ENCODE measurements at places on chromosomes 13 and 19.

- DNase-seq = no peak
Observed at GRCh38 chr19:55959996-55960675, 12.5 kb downstream of the NLRP8 start.

GRCh38 chr19:31981545-31981944 lies 363.9 kb upstream of the ZNF507 start:
- no peak for DNase-seq

DNA sequence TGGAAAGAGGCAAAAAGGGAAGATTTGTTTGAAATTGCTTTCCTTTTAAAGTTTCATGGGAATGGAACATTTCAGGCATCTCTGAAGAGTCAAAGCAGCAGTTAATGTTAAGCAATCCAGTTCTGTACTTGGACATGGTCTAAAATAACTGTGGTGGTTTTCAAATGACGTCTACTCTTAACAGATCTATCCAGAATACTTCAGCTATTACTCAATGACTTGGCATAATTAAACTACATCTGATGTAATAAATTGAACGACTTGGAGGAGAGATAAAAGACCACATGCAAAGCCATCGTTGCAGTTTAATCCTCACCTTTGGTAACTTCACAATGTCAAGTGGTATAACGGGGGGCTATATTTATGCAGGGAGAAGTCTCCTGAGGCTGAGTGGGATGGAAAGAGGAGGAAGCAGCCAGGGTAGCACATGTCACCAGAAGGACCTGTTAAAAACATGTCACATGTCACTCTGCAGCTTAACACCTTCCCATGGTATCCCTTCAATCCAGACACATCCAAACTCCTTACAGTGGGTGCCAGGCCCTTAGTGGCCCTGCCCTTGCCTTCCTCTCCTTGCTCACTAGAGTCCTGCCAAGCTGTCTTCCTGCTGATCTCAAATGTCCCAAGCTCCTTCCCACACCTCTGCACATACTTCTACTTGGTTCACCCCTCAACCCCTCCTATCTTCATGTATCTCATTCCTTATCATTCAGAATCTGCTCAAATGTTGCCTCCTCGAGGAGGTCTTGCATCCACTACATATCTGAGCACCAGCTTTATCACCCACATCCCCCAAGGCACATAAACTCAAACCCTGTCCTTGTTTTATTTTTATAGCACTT lies 327.8 kb downstream of the SUCLA2 start:
- no peak for DNase-seq

- peak; percentile 57 for DNase-seq
Observed at GRCh38 chr19:18915639-18916038, 3.5 kb downstream of the COPE start.

DNA sequence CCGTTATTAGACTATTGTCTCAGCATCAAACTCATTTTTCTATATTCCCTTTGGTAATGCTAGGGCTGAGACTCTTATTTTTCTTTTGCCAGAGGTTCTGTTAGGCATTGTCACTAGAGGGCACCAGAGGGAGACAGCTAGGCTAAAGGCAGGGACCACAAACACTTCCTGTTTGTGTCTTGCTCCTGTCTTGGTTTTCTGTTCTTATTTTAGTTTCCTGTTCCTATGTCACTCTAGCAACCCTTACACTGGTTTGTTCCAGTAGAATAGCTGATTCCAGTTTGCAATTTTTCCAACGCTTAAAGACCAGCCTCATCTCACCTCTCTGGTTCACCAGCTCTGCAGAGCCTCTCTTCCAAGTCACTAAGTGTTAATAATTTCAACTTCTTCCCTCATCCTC lies 772.0 kb downstream of the DIAPH3 start:
- DNase-seq = peak; percentile 55

- no peak for DNase-seq
Observed at GRCh38 chr13:39879286-39880035, 224.0 kb downstream of the COG6 start.

- peak; percentile 26 for DNase-seq
Observed at GRCh38 chr19:535017-535835, 3.7 kb downstream of the CDC34 start.

GRCh38 chr19:27780367-27781075 lies 1432.4 kb downstream of the UQCRFS1 start:
- DNase-seq = no peak

DNA sequence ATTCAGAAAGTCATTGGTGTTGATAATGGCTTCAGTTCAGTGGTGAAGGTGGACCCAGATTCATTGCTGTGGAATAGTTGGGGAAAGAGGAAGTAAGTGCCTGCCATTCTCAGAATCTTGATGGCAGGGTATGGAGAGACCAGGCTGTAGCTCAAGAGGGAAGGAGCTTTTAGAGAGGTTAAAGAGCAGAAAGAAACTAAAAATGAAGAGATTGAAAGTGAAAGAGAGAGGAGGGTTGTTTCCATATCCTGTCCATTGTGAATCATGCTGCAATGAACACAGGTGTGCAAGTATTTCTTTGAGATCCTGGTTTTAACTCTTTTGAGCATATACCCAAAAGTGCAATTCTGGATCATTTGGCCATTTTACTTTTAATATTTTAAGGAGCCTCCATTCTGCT lies 12.5 kb downstream of the GJB6 start:
- no peak for DNase-seq

GRCh38 chr13:92362717-92363116 lies 863.9 kb upstream of the GPC6 start:
- DNase-seq = no peak

- DNase-seq = no peak
Observed at GRCh38 chr13:41384749-41385503, 72.4 kb upstream of the RGCC start.

DNA sequence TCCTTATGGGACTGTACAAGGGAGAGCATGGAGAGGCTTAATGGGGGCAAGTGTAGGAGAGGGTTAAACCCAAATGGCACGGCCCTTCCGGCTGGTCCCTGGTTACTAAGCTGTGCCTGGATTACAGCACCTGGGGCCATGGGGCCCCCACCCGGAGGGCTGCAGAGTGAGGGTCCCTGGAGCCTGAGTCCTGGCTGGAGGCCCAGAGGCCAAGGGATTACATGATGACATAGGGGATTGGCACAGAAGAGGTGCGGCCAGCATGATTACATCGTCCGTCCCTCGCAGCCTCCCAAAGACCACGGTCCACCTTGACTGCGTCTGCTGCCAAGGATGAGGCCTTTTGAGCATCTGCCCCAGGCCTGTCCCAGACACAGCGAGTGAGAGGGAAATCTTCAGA lies 149.4 kb downstream of the URI1 start:
- DNase-seq = no peak

- no peak for DNase-seq
Observed at GRCh38 chr13:31166591-31166990, 4.9 kb upstream of the HSPH1 start.

- no peak for DNase-seq
Observed at GRCh38 chr13:27601208-27601607, 19.1 kb downstream of the LNX2 start.

DNA sequence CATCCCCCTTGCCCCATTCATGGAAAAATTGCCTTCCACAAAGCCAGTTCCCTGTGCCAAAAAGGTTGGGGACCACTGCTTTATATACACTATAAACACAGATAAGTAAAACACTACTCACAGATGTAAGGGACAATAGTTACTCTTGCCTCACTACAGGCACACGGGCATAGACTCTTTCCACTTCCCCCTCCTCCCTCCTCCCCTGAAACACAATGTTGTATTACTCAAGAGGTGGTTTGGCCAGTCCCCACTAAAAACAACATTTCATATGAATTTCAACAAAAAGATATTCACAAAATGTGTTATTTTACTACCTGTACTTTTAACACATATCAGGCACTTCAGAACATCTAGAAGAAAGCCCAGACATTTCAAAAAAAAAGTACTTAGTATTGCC lies 45.1 kb downstream of the EPSTI1 start:
- DNase-seq = no peak

- DNase-seq = no peak
Observed at GRCh38 chr13:99987154-99988019, 5.8 kb downstream of the ZIC2 start.

DNA sequence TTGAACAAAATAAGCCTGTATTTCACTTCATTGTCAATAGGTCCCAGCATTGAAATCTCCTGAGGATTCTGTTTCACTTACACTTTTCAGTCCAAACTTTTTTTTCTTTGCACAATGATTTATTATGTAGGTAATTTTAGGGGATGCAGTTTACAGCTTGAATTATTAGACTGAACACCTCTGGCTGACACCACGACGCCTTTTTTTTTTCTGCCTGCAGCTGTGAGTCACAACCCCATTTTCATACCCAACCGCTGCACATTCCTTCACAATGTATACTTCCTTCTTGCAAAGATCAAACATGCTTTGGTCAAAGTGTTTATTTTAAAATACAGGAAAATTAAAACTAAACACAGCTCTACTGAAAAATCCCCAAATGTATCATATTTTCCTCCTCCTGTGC lies 11.4 kb downstream of the ZIC2 start:
- DNase-seq = no peak

GRCh38 chr13:113427562-113428468 lies 25.5 kb downstream of the ADPRHL1 start:
- peak; percentile 14 for DNase-seq

DNA sequence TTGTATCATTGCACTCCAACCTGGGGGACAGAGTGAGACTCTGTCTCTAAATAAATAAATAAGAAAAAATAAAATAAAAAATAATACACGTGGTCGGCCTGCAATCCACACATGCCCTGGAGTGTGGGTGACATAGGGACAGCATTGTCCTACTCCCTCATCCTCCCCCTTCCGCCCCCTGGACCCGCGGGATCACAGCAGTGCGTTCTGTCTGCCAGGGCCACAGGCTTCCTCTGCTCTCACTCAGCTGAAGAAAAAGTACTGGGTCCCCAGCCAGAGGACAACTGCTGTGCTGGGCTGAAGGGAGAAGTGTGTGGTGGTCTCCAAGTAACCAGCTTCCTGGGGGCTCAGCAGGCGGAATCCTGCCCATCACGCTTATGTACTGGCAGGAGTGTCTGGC lies 6.3 kb downstream of the BCAT2 start:
- no peak for DNase-seq

GRCh38 chr13:23992781-23993679 lies 95.7 kb upstream of the C1QTNF9B start:
- DNase-seq = peak; percentile 74

- peak; percentile 79 for DNase-seq
Observed at GRCh38 chr19:51607920-51608562, 22.2 kb downstream of the SIGLEC5 start.

- DNase-seq = peak; percentile 33
Observed at GRCh38 chr13:83377491-83377890, 504.8 kb downstream of the SLITRK1 start.

DNA sequence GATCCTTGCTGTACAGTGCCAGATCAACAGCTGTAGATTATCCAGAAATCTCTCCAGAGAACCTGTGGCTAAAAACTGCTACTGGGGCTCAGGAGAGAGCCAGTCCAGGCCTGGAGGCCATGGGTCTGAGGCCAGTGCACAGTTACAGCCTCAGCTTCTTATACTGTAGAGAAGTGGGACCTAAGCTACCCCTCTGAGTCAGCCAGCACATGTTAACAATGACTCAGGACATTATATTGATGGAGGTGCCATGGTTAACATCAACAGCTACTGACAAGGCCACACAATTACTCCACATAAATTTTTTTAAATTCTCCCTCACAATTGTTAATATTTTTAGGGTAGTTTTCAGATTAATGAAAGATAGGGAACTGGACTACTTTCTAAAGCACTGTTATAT lies 138.5 kb downstream of the RBM26 start:
- no peak for DNase-seq

GRCh38 chr13:99018418-99019180 lies 40.7 kb upstream of the DOCK9 start:
- DNase-seq = no peak

GRCh38 chr19:8441725-8442544 lies 2.8 kb upstream of the HNRNPM start:
- DNase-seq = no peak

DNA sequence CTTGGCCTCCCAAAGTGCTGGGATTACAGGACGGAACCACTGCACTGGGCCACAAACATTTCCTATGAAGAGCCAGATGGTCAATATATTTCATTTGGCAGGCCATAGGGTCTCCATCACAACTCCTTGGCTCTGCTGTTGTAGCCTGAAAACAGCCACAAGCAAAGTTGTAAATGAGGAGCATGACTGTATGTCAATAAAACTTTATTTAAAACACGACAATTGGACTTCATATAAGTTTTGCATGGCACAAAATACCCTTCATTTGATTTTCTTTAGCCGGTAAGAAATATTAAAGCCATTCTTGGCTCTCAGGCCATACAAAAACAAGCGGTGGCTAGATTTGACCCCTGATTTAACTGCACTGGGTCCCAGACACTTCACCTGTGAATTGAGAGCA lies 3.1 kb upstream of the FPR1 start:
- DNase-seq = no peak

DNA sequence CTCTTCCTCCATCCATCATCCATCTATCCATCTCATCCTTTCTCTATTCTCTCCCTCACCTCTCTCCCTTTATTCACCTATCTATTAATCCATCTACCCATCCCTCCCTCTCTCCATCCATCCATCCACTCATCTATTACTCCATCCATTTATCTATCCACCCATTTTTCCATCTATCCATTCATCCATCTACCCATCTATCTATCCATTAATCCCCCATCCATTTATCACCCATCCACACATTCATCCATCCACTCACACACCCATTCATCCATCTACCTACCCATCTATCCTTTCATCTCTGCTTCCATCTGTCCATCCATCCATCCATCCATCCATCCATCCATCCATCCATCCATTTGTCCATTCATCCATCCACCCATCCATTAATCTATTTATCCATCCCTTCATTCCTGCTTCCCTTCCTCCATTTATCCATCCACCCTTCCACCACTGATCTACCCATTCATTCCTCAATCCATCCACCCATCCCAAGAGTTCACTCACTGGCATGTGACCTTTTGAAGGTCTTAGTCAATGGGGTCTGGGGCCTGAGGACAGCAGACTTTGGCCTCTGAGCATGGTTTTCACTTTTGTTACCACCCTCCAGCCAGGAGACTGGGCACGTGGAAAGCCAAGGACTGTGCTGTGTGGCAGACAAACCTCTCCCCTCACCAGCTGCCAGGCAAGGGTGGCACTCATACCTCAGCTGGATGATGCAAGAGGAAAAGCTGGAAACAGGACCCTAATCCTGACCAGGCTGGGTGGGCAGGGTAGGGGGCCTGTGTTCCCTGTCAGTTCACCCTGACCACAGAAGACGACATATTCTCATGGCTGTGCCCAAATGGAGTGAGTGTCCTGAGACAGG lies 126.7 kb downstream of the URI1 start:
- DNase-seq = no peak

DNA sequence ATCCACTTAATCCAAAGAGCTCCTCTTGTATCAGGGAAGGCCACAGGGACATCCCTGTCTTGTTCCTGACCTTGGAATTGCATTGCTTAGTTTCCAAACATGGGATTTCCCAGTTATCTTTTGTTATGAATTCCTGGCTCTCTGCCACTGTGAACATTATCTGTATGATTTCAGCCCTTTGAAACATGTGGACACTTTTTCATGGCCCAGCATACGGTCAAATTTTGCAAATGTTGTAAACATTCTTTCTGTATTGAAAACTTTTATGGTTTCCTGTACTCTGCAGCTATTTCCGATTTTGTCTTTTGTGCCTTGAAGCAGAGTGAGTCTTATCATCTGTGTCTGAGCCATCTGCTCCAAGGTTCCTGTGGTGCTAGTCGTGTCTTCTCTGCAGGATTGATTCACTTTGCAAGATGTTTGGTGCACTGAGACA lies 4.5 kb upstream of the CFAP97D2 start:
- no peak for DNase-seq

- DNase-seq = no peak
Observed at GRCh38 chr13:35882722-35883497, 248.3 kb downstream of the DCLK1 start.
